ENCODE measurements at places on chromosomes 11 and 22.

DNA sequence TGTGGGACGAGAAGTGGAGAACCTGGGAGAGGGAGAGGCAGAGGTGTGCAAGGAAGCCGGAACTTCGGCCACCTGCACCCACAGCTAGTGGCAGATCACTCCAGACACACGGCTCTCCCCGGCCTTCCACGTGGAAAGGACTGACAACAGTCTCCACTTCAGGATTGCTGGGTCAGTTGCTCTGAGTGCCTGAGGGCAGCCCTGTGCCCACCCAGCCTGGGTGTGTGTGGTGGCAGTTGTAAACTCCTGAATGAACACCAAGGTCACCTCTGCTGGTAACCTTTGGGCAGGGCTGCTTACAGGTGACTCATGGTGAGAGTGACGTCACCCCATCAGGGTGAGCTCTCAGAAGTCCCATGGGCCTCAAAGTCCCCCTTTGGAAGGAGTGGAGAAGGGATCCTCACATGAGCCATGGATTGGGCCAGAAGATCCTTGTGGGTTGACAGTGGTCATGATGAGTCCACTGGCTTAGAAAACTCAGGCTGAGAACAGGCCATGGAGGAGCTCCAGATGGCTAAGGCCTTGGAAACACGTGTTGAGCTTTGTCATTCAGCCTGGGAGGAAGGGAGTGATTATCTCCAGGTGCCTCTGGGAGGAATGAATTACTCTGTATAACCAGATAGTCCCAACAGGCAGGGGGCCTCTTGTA, 71.3 kb downstream of the BCR start:
- DNase-seq, result no peak

- DNase-seq, result no peak
Observed at GRCh38 chr22:49770547-49771265, 57.0 kb downstream of the BRD1 start.

- DNase-seq, result no peak
Observed at GRCh38 chr11:115304774-115305472, 199.3 kb downstream of the CADM1 start.

- no peak for DNase-seq
Observed at GRCh38 chr11:120125509-120125908, 12.4 kb downstream of the TRIM29 start.

- no peak for DNase-seq
Observed at GRCh38 chr11:83023410-83023809, 48.3 kb downstream of the RAB30 start.

DNA sequence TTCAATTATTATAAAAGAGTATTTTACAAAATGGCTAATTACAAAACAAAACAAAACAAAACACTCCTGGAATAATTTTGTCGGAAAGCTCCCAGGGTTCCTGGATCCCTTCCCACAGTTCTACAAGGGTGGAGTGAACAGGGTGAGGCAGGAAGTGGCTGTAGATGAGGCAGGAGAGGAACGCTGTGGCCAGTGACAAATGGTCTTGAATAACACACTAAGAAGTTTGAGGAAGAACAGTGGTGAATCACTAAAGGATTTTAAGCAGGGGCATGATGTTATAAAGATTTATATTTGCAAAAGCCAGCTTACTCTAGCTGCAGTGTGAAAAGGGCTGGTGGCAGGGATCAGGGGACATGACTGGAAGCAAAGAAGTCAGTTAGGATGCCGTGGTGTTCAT, 33.8 kb upstream of the APOA1 start:
- no peak for DNase-seq

DNA sequence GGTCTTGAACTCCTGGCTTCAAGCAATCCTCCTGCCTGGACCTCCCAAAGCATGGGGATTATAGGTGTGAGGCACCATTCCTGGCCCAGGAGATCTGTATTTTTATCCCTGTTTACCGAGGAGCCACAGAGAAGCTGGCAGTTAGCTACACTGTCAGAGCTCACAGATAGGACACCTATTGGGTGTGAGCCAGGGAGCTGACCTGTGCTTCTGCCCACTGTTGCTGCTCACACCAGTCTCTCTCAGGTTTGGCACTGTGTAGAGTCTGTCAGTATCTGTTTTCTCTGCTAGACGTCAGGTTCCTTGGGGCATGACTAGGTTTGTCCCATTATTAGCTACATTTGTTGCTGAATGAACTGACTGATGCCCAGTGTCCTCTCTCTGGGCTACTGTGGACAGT, 17.5 kb downstream of the PPP6R2 start:
- DNase-seq, result no peak

DNA sequence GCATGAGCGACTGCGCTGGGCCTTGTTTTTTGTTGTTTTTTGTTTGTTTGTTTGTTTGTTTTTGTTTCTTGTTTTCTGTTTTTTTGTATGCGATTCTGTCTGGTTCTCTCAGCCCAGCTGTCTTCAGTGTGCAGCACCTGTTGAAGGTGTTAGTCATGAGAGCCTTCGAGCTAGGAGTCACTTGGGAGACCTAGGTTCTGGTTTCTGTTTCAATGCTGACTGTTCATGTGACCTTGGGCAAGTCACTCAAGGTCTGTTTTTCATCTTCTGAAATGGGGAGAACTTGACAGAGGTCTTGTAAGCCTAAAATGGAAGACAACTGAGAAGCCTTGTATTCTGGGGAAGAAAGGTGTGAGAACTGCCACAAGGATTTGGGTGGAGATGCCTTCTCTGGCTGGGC, 1.8 kb downstream of the DCPS start:
- no peak for DNase-seq

- DNase-seq, result peak; percentile 5
Observed at GRCh38 chr11:122656073-122656630, 630 bp downstream of the UBASH3B start.

DNA sequence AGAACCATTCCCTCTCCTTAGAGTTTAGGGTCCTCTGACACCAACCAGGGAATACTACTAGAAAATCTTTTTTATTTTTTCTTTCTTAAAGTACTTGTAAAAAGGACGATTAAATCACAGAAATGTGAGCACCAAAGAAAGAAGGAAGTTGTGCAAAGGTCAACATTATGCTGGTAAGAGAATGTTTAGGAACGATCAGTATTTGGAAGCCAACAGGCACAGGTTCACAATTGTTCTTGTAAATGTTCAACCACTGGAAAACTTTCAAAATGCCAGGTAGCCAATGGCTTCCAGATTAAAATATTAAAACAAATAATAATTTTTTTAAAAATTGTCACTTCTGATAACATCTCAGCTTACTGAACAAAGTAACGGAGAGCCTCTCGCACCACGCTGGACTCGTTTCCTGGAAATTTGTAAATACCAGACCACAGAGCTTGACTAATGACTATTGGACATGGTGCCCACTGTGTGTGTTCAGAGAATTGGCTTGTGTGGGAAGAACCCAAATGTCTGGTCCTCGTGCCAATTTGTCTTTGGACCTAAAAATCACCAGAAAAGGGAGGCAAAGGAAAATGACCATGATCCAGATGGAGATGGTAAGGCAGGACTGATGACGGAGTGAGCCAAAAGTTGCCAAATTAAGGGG, 20.8 kb downstream of the COMMD9 start:
- no peak for DNase-seq

DNA sequence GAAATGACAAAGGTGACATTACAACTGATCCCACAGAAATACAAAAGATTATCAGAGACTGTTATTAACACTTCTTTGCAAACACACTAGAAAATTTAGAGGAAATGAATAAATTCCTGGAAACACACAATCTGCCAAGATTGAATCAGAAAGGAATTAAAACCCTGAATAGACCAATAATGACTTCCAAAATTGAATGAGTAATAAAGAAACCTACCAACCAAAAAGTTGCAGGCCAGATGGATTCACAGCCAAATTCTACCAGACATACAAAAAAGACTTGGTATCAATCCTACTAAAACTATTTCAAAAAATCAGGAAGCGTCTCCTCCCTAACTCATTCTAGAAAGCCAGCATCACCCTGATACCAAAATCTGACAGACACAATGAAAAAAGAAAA, 17.2 kb downstream of the RAB38 start:
- no peak for DNase-seq

- DNase-seq, result no peak
Observed at GRCh38 chr11:72918851-72919250, 104.6 kb downstream of the ATG16L2 start.

DNA sequence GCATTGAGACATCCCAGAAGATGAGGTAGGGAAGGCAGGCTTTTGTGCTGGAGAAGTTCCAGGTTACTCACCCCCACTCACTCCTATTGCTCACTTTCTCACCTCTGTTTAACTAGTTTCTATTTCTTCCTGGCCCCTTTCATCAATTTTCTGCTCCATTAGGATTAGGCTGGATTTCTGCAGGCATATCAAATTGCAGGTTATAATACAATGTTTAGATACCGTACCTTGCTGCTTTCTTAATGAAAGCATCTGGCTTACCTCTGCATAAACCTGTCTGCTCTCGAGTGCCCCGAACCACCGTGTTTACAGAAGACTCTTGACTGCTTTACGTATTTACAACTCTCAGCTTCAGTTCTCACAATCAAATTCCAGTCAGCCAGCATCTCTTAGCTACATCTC, 173.7 kb downstream of the ADAMTS15 start:
- no peak for DNase-seq

GRCh38 chr11:35057926-35058668, 80.9 kb upstream of the CD44 start:
- DNase-seq, result no peak

- no peak for DNase-seq
Observed at GRCh38 chr11:70067591-70068341, 10.4 kb upstream of the ANO1 start.

DNA sequence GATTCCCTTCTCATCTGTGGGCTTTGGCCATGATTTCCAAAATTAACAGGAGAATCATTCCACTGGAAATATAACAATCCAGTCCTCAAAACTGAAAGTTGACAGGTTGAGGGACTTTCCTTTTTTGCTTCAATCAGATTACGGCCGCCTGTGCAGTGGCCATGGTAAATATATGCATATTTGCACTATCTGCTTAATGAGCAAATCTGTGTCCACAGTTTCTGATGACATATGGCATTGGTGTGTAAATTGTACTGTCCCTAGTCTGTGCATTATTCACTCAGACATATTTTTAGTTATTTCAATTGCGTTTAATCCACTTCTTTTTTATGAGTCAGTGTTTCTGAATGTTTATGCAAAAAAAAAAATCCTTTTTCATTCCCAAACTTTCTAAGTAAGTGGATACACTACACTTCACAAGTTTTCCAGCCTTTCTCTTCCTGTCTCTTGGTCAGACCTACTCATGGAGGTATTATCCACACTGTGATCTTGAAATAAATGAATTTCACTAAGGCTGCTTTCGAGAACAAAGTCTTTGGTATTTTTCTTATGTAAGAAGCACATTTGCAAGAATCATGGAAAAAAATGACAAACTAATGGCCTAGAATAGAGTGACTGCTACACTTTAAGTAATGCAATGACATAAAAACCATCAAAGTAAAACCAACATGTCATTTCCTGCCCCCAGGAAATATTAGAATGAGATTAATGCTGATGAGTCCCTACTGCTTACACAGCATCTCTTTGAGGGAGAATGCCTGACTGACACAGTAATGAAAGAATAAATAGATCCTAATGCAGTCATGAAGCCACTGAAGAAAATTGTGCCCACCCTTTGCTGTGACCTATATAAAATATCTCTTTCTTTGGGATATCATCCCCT, 76.4 kb upstream of the MTNR1B start:
- DNase-seq, result no peak

DNA sequence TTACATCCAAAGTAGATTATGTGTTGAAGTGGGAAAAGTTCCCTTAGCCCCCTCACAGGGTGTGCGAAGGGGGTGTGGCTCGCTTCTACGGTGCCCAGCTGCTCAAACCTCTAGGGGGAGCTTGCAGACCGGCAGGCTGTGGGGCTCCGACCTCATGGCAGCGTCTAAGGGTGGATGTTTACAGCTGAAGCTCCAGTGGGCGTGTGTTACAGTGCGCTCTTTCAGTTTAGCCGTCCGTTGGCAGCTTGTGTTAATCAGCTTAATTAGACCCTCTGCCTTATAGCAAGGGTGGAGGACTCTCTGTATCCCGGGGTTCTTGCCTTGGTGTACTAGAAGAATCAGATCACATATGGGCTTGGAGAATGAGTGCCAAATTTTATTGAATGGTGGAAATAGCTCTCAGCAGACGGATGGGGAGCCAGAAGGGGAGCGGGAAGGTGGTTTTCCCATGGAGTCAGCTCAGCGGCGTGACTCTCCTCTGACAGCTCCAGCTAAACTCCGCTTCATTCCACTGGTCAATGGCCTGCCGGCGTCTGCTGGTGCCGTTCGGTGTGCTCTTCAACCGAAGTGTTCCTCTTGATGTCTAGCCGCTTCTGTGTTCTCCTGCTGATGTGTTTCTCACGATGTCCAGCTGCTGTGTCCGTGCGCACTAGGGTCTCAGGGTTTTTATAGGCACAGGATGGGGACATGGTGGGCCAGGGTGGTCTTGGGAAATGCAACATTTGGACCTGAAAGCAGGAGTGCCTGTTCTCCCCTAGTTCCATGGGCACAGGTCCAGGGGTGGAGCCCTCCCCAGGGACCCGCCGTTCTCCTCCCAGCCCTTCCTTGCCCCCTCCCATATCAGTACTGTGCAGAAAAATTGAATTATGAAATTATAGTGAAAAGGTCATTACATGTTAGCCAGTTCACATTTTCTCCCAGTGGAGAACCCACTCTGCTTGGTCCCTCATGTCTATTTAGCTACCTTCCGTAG, 28.6 kb upstream of the OR10G7 start:
- no peak for DNase-seq

DNA sequence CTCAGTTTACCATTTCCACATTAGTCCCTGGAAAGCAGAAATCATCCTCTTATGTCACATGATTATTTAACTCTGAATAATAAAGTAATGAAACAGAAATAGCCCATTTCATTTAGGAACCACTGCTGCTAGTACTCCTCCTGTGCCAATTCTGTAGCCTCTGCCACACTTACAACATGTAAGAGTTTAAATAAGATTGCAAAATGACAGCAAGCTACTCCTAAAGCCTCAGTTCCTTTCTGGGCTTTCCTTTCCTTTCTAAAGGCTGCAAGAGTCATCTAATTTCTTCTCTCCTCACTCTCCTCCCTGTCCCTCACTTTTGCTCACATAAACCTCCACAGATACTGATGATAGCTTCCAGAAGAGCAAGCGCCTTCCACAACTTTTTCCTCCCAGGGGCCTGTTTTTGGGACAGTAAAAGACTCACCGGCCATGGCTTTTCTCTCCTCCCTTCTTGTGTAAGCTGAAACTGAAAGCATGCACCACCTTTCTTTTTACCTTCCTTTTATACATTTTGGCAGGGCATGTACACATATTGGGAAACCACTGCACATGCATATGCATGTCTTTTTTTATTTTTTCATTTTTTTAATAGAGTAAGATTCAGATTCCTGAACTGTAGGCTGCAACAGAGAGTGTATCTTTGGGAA, 38.5 kb downstream of the CARD18 start:
- DNase-seq, result no peak

GRCh38 chr22:37413546-37413945, 13.7 kb downstream of the ELFN2 start:
- no peak for DNase-seq

- DNase-seq, result no peak
Observed at GRCh38 chr11:71927820-71928736, at the start of gene XNDC1N. Gene XNDC1N (minus strand): TSS chr11:71928594. CDS start chr11:71923353, 5,241 bp downstream.

GRCh38 chr11:85089654-85090053, 537.5 kb downstream of the DLG2 start:
- DNase-seq, result no peak

- DNase-seq, result no peak
Observed at GRCh38 chr11:5983443-5983842, 3.3 kb downstream of the OR52L1 start.

GRCh38 chr11:42462558-42463310, 849.1 kb upstream of the API5 start:
- no peak for DNase-seq

Measured in activated T-helper 1 cell treated with anti-CD3 and anti-CD28 coated beads, Interleukin-2, amount 50 U/mL, for 16 hours (primary cell).